ENCODE measurements at places on chromosomes 2 and 18.

DNA sequence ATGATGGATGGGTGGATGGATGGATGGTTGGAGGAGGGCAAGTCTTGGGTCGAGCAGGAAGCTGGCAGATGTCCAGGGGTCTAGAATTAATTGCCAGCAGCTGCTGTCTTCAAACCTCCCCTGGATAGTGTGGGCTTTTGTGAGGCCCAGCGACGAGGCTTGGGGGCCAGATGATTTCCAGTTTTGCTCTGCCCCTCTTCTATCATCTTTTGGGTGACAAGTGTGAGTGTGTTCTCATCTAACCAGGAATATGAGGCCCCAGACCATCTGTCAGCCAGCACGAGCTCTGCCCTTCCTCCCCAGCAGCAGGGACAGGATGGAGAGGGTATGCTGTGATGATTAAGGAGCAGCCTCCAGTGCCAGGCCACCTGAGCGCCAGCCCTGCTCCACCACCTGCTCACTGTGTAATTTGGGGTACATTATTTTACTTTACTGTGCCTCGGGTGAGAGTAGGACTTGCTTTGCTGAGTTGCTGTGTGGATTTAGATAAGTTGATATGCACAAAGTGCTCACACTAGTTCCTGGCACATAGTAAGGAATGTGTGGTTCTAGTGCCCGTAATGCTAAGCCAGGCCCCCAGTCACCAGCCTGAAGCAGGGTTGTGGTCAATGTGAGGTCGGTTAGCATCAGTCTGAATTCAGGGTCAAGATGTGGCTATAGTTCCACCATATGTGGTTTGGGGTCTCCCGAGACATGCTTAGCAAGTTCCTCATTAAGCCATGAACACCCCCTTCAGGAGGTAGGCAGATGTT, 251.1 kb downstream of the CYP26B1 start:
- DNase-seq = no peak

DNA sequence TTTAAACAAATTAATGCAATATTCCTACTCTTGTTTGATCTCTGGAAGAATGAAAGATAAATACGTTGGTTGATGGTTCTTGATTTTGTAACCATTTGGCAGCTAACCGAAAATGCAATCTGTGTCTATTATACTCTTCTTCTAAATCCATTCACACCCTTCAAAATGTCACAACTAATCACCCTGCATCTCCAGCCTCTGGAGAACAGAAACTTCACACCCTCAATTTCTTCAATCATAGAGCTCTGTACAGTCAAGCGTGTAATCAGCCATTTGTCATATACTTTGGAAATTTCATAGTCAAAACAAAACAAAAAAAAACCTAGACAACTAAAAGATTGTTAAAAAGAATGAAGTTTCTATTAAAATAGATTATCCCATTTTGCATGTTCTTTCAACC, 1482.3 kb upstream of the LRRTM1 start:
- no peak for DNase-seq

GRCh38 chr2:12109363-12110017, 363.1 kb downstream of the LPIN1 start:
- DNase-seq = no peak

GRCh38 chr2:2112416-2113105, 218.5 kb downstream of the MYT1L start:
- no peak for DNase-seq

- no peak for DNase-seq
Observed at GRCh38 chr2:20755132-20755800, 67.6 kb downstream of the LDAH start.

GRCh38 chr2:12416600-12416999, 300.1 kb upstream of the TRIB2 start:
- no peak for DNase-seq

GRCh38 chr2:10863837-10864236, 47.9 kb upstream of the KCNF1 start:
- no peak for DNase-seq

GRCh38 chr2:159078443-159078842, 110.0 kb downstream of the TANC1 start:
- no peak for DNase-seq

DNA sequence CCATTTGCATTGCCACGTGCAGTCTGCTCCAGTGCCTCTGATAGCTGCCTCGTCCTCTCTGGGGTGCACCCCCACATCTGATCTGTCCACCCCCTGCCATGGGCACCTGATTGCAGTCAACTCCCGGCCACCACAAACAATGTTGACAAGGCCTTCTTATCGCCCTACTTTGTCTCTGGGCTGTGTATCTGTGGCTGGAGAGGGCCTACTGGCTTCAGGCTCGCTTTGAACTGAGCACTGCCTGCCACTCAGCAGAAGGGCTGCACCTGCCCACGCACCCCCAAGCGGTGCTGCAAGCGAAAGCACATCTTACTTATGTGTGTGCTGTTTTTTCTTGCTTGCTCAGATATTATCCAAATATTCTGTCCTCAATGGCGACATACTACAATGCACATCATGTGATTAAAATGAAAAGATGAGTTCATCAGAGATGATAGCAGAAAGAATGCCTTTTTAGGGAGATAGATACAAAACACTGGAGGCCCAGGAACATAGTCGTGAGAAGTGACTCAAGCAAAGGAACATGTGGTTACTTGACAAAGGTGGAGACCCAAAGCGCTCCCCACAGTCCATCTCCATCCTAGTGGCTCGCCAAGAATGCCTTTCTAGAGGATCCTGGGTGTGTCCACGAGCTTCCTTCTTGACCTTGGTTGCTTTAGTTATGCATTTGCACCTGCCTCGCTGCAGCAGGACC, 28.8 kb downstream of the FBLN7 start:
- no peak for DNase-seq

GRCh38 chr2:119230219-119231185, 6.9 kb downstream of the STEAP3 start:
- DNase-seq = no peak

- no peak for DNase-seq
Observed at GRCh38 chr2:54067851-54068375, 47.5 kb upstream of the ACYP2 start.

DNA sequence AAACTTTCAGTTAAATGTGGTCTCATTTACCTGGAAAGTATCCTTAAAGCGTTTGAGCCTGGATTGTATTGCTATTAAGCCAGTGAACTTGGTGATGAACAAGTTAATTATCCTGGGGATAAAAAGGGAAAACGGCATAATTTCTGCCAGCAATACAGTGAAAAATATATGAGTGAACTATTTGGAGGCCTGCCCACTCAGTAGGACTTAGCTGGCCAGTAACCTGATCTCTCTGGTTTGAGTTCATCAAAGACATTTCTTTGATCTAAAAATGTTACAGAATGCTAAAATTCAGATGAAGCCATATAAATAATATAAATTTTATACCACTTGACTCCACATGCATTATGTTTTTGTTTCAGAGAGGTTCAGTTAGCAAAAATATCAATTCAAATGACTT, 241.1 kb upstream of the VWC2L start:
- DNase-seq = no peak
